ENCODE measurements at places on chromosomes 1 and 21.
A peak's percentile ranks its signal among the peaks of the same experiment; 100 is the strongest.

- DNase-seq = no peak
Observed at GRCh38 chr1:206766251-206766856, 4.2 kb upstream of the IL19 start.

DNA sequence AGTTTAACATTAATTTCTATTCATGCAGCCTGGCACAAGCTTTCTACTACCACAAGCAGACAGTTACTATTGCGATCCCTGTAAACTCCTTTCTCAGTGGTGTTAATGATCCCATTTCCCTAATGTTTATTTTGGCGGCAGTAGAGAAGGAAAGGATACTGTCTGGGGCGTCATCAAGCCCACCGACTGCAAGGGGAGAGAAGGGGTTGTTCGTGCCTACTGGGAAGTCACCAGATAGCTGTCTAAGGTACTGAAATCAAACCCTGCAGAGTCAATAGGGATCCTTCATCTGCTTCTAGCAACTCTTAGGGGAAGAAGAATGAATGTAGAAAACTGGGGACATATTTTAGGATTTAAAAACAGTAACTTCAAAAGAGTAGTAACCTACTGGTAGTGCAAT, 95.2 kb upstream of the ADAR start:
- no peak for DNase-seq

GRCh38 chr1:203152158-203153034, 23.2 kb downstream of the MYBPH start:
- peak; percentile 48 for DNase-seq

DNA sequence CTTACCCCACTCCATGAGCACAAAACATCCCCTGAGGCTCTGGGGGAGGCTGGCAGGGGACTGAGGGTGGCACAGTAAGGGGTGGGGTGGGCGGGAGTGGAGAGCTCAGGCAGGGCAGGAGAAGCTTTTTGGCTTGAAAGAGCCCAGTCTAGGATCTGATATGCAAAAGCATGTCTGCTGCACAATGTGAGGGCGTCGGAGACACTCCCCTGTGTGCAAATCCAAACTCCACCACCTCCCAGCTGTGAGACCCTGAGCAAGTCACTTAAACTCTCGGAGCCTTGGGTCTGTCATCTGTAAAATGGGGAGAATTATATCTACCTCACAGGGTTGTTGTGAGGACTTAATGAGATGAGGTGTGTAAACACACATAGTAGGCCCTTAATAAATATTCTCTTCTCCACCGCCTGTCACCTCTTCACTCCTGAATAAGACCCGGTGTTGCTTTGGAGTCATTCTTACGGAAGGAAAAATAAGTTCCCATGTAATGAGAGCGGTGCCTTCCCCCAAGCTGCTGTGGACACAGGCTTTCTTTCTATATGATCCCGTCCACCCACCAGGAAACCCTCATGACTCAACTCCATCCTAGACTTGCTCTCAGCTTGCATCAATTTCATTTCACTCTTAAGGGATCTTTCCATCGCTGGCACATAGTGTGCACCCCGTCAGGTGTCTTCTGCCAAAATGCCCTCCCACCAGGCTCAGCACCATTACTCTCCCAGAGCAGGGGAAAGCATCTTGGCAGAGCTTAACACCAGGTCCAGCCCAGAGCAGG, 12.5 kb downstream of the KCNN3 start:
- DNase-seq = no peak

- no peak for DNase-seq
Observed at GRCh38 chr21:21102896-21103295, 104.7 kb downstream of the NCAM2 start.

- no peak for DNase-seq
Observed at GRCh38 chr1:241499910-241500309, 19.6 kb downstream of the FH start.

DNA sequence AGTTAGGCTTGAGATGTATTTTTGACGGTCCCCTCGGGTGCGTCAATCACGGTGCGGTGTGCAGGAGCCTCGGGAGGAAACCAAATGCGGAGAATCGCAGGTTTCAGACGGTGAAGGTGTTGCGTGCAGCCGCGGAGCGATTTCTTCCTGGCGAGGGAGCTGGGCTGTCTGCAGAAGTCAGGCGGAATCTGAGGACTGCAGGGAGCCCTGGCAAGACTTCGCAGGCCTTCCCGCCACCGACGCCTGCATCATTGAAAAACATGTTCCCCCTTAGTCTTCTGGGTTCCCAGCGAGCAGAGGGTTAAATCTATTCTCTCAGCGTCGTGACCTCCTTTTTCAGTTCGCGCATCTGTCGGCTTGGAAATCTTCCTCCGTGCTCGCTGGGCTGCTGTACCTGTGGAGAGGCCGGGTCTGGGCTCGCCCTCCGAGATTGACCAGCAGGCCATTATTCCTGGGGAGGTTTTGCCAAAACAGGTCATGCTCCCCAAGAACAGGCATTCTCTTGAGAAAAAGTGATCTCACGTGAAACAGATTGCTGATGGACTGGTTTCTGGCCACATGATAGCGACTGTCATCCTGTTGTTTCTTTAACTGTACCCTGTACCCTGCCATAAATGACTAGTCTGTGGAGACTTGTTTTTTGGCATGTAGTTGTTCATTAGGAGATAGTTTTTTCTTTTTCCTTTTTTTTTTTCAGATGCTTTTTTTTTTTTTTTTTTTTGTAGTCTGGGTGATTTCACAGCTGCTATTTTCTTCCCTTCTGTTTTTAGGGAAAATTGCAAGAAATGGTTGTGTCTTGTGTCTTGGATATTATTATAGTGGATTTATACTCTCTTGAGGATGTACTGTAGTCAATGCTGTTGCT, 894 bp downstream of the EPB41 start:
- DNase-seq = no peak

- no peak for DNase-seq
Observed at GRCh38 chr1:212777151-212777550, 14.4 kb downstream of the NSL1 start.

DNA sequence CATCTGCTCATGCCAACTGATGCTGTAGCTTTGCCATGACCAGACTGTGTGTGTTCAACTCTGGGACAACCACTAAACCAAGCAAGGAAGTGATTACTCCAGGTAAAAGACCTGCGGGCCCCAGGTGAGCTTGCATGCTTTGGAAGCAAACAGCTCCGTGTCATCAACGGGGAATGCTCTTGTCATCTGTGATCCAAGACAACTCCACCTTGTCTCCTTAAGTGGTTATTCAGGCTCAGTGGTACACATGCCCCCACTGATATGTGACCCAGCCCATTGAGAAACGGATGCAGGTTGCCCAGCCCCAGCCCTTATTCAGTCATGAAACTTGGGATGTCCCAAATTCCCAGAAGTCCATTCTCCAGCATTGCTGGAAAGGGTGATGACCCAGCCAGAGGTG, 89.0 kb downstream of the TIAM1 start:
- DNase-seq = no peak

DNA sequence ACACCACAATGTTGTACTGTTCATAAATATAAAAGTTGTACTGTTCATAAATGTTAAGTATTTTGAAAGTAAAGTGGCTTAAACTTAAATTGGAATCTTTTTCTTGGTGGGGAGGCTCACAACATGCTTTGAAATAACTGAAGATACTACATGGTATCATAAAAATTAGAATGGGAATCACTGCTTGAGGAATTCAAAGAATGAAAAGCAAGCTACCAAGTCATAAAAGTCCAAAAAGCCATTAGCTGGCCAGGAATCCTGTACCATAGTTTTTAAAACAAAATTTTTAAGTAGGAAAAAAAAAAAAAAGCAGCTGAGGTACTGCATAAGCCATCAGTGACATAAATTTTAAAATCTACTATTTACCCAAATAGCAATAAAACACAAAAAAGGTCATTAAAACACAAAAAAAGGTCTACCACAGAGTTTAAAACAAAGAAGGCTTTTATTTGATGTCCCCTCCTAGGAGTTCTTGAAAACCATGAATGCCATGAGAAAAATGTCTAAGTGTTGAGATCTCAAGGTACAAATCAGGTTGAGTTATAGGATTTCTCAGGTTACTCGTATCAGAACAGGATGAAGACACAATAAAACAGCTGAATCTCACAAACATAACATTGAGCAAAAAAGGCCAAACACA, 8.6 kb downstream of the ZZZ3 start:
- no peak for DNase-seq

GRCh38 chr1:157495285-157495684, 57.0 kb downstream of the FCRL5 start:
- DNase-seq = no peak

- DNase-seq = peak; percentile 33
Observed at GRCh38 chr1:151594143-151594625, 17.7 kb upstream of the SNX27 start.

DNA sequence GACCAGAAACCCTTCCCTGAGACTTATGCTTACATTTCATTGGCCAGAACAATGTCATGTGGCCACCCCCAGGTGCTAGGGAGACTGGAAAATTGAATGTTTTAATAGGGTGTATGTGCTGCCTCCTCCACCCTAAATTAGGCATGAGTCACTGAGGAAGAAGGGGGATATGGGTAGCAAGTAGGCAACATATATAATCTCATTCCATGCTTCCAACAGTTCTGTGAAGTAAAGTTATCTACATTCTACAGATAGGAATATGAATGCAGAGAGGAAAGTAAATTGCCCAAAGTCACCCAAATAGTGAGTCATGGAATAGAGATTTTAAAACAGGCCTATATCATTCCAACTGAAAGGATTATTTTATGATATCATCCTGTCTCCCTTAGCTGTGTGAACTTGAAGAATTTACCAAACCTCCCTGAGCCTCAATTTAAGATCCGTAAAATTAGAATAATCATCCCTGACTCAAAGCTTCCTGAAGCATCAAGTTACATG, 168.6 kb upstream of the FGGY start:
- DNase-seq = peak; percentile 75

DNA sequence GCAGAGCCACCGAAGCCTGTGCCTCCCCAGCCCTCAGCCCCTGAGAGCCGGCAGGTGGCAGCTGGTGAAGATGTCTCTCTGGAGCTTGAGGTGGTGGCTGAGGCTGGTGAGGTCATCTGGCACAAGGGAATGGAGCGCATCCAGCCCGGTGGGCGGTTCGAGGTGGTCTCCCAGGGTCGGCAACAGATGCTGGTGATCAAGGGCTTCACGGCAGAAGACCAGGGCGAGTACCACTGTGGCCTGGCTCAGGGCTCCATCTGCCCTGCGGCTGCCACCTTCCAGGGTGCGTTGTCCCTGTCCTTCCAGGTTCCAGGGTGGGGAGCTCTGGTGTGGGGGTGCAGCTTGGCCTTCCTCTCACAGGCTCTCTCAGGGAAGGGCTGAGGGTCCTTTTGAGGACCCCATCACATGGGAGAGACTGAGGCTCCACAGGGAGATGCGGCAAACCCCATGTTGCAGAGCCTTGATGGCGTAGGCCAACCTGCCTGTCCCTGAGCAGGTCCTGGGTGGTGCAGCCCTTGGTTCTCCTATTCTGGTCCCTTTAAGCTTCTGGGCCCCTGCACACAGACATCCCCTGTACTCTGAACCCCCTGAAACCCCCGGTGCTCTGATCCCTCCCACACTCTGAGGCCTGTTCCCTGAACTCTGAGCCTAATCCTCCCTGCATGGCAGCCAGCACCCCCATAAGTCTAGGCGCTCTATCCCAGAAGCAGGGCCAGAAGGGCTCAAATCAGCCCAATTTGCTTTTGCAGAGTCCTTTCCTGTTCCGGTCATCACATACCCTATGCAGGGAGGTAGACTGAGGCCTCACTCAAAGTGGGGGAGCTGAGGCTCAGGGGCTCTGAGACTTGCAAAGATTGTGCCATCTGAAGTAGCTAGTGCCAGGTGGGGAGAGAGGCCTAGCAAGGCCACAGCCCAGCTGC, 88.5 kb downstream of the TRIM11 start:
- DNase-seq = no peak

DNA sequence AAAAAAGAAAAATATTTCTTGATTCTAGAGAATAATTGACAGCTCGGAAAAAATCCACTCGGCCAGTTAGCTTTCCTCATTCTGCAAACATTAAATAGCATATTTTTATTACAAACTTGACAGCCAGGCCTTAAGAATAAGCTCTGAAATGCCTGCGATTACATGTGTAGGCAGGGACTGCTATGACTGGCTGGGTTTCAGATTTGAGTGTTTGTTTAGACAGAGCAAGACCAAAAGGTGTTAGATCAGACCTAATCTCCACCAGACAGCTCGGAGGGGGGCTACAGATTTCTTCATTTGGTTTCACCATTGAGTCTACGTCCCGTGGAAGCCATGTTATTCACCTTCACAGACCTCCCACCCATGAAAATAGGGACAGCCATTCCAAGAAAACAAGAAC, 192.1 kb upstream of the ADAMTS5 start:
- DNase-seq = no peak

DNA sequence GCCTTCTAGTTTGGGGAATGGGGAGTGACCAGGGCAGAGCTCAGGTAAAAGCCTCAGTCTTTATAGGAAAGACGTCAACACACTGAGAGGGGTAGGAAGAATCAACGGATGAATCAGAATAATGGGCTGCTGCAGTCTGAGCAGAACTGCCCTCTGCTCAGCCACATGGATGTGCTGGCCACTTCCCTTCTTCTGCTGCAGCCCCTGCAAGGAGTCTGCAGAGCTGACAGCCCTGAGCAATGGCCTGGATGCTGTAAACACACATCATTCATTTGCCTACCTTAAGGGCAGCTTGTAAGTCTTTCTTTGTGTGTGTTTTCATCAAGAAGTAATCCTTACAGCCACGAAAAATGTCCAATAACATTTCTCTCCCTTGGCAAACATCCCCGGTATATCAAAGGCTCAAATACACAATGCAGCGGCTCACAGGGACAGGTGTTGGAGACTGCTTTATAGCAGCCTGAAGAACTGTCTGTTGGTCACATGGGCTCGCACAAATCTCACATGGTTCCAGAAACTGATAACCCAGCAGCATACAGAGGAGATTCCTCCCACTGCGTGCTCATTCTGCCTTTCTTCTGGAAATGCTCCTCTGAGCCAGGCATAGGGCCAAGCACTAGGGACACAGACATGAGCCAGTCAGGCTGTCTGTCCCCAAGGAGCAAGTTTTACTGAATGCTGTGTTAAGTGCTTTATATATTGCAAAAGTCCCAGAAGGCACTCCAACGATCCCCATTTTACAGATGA, 110.1 kb downstream of the HMGB4 start:
- DNase-seq = no peak

All from SW 1271 (cell line).